GM12891 (cell line): ENCODE measurements at places on chromosomes 11 and 22.

DNA sequence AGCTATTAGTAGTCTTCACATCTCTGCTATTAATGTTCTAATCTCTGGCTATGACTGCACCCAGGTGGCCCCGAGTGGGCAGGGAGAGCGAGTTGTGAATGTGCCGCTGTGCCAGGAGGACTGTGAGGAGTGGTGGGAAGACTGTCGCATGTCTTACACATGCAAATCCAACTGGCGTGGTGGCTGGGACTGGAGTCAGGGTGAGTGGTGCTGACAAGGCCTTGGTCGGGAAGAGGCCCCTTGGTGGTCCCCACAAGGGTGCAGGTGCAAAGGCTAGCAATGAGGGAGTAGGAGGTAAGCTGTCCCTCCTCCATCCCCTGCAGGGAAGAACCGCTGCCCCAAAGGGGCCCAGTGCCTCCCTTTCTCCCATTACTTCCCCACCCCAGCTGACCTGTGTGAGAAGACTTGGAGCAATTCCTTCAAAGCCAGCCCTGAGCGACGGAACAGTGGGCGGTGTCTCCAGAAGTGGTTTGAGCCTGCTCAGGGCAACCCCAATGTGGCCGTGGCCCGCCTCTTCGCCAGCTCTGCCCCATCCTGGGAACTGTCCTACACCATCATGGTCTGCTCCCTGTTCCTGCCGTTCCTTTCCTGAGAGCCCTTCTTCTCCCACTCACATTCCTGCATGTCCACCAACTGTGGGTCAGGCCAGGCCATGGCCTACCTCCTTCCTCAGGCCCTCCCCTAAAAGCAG, 2.9 kb downstream of the IZUMO1R start:
- DNase-seq, result no peak

- DNase-seq, result peak; percentile 17
These were observed 72.4 kb downstream of the ZNRF3 start for GRCh38 chr22:28955817-28956216.

GRCh38 chr11:93525601-93526345, 17.4 kb downstream of the SMCO4 start:
- DNase-seq, result no peak

- DNase-seq, result no peak
These were observed 25.1 kb upstream of the USP47 start for GRCh38 chr11:11816511-11817314.

- no peak for DNase-seq
These were observed 117.5 kb downstream of the FEZ1 start for GRCh38 chr11:125378571-125378970.

- peak; percentile 51 for DNase-seq
These were observed 2.3 kb upstream of the IL17REL start for GRCh38 chr22:50014655-50015401.

GRCh38 chr11:27217496-27217895, 145.5 kb downstream of the CCDC34 start:
- DNase-seq, result no peak

DNA sequence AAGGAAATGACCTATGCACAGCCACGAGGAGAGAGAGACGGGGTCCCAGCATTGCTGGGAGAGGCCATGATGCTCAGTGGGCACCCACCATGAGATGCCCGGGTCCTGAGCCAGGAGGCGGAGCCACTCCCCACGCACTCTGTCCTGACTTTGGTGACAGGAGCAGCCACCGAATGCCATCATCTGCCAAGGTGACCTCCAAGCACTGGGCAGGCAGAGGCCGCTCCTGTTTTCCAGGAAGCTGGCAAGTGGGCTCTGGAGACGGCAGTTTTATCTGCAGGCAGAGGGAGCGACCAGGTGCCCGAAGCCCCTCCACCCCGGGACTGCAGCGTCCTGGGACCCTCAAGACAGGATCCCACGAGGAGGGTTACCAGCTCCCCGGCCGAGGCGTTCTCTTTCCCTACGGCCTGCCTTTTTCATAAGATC, 453.9 kb downstream of the BRD1 start:
- no peak for DNase-seq

DNA sequence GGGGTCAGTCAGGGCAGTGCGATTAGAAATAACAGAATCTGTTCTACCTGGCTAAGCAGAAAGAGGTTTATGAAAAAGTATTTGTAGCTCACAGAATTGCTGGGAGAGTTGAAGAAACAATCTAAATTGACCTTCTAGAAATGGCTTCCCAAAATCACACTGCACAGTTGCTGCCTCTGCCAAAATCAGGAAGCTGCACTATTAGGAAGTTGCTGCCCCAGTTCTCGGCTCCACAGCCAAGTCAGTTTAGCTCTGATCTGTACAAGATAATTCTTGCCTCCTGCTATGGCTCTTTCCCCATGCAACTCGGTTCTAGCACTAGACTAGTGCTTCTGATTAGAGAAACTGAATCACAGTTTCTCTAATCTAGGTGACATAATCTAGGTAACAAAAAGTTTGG, 16.0 kb upstream of the CCDC90B start:
- DNase-seq, result no peak

DNA sequence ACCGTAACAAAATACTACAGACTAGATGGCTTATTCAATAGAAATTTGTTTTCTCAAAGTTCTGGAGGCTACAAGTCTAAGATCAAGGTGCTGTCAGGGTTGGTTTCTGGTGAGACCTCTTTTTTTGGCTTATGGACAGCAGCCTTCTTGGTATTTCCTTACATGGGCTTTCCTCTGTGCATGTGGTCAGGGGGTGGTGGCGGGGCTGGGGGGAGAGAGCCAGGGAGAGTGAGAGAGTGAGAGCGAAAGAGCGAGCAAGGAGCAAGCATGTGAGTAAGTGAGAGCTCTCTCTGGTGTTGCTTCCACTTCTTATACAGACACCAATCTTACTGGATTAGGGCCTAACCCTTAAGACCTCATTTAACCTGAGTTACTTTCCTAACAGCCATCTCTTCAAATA, 181.5 kb downstream of the TMEM135 start:
- no peak for DNase-seq

DNA sequence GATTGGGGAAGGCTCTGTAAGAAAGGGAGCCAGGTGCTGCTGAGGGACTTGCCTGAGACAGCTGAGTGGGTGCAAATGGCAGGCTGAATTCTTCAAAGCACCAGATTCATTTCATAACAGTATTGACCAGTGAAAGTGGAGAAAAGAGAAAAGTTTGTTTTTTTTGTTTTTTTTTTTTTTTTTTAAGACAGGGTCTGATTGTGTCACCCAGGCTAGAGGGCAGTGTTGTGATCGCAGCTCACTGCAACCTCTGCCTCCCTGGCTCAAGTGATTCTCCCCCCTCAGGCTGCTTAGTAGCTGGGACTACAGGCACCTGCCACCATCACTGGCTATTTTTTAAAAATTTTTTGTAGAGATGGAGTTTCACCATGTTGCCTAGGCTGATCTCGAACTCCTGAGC, 494.0 kb downstream of the MIAT start:
- no peak for DNase-seq

DNA sequence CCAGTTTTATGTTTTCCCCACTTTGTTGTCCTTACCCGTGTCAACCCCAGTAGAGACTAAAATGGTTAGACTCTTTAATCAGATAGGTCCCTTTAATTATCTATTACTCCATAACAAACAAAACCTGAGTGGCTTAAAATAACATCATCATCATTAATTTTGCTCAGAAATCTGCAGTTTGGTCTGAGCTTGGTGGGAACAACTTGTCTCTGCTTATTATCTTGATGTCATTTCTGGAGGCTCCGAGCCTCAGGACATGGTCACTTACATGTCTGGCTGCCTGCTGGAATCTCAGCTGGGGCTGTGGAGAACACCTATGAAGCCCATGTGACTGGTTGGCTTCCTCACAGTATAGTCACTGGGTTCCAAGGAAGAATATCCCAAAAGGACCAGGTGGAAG, 26.7 kb downstream of the UVRAG start:
- DNase-seq, result no peak

DNA sequence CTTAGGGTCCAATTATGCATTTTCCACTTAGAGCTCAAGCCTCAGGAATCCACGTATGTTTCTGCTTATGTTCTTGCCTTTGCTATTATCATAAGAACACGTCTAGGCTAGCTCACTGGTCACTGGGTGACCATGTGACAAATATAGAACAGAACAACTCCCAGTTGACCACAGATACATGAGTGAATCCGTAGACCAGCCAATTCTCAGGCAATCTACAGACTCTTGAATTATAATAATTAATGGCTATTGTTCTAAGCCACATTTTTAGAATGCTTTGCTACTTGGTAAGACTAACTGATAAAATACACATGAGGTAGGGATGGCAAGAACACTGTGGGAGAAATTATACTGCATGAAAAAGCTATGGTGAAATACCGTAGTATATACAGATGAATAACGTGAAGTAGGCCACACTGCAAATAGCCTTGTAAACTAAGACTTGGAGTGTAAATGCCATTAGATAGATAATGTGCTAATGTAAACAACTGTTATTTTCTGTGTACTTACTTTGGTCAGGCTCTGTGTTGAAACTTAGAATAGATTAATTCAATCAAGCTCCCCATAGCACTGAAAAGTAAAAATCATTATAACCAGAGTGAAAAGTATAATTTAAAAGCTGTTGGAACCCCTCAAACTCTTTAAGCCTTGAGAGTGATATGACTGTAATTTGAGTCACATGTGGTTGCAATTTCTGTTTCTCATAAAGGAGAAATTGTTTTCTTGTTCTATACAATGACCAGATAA, 366.2 kb upstream of the CCDC179 start:
- DNase-seq, result no peak

- DNase-seq, result no peak
These were observed 21.7 kb upstream of the IFITM3 start for GRCh38 chr11:342328-342727.

DNA sequence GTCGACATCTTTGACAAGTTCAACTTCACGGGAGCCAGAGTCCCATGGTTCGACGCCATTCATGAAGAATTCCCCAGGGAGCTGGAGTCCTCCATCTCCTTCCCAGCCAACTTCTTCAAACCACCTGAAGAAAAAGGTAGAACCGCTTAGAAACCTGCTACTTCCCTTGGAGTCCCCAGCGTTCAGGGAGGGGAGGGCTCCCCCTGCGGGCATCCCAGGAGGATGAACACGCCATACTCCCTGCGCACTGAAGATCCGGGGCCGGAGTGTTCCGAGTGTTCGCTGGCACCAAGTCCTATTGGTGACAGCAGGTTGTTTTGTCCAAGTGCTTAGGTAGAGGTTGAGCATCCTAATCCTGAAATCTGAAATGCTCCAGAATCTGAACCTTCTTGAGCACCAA, 51.7 kb upstream of the PRODH start:
- DNase-seq, result no peak

GRCh38 chr11:15048616-15049015, 24.8 kb upstream of the CALCB start:
- no peak for DNase-seq

DNA sequence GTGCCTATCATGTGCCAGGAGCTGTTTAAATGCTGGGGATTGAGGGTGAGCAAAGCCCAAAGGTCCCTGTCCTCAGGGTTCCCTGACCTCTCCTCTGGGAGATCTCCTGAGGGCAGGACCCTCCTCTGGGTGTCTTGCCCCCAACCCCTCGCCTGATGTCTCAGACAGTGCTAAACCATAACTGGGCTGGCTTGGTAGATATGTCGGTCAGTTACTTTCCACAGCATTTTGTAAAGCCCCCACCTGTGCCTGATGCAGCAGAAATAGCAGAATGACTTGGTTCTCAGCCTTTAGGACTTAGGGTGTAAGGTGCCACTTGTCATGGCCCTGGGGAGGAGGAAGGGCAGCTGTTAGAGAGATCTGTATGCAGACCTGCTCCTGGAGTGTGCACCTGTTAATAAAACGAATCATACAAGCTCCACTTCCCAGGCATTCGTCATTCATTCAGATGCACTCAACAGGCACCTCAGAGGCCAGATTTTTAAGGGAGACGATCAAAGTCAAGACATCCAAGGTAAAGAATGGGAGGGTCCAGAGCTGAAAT, 88.1 kb downstream of the TP53I11 start:
- no peak for DNase-seq

- DNase-seq, result no peak
These were observed 189.3 kb downstream of the MIAT start for GRCh38 chr22:26846645-26847044.

- no peak for DNase-seq
These were observed at the start of gene BARX2 for GRCh38 chr11:129375751-129376657. Gene BARX2 (plus strand): TSS chr11:129375848. CDS start chr11:129376036, 188 bp downstream.

- no peak for DNase-seq
These were observed 323.0 kb upstream of the CCDC90B start for GRCh38 chr11:83609191-83609590.

- no peak for DNase-seq
These were observed 538.4 kb downstream of the FAM181B start for GRCh38 chr11:82195283-82195682.

- no peak for DNase-seq
These were observed 9.1 kb upstream of the TUBA8 start for GRCh38 chr22:18101536-18101935.

DNA sequence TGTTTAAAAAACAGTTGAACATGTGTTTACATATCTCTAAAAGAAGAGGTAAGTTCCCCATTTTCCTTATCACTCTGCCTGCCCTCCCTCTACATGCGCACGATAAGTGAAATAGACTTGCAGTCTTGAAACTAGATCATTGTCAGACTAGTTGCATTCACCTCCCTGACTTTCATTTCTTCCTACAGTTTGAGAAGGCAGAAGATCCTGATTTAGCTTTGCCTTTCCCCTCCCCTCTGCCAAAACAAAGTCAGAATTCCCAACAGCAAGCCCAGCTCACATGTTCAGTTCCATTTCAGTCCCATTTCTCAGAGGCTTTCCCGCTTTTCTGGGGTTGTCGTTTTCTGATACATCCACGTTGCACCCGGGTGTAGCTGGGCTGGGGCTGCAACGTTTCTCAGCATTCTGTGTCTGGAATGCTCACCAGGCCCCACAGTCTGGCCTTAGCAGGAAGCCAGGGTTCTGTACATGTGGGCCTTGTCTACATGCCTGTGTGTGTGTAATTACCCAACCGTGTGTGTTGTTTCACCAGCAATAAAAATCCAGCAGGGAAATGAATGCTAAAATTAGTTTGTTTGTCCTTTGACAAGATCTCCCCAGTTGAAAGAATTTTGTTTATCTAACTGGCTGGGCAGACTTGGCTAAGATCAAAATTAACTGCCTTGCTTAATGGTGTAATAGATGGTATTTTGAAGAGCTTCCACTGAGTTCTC, 179.2 kb downstream of the DBX1 start:
- no peak for DNase-seq

DNA sequence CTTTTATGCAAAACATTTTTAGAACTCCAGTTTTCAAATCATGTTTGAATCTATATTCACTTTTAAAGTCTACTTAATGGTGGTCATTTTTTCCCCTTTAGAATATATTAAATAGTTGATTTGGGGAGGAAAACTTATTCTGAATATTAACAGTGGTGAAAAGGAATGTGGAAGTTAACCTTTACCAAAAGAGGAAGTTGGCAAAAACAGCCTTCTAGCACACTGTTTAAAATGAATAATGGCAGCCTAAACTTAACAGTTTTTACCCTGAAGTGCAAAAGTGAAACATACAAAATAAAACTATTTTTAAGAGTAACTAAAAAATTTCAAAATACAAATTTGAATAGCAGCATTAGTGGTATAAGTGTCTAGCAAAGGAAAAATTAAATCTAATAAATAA, 86.4 kb downstream of the GRK3 start:
- DNase-seq, result no peak

DNA sequence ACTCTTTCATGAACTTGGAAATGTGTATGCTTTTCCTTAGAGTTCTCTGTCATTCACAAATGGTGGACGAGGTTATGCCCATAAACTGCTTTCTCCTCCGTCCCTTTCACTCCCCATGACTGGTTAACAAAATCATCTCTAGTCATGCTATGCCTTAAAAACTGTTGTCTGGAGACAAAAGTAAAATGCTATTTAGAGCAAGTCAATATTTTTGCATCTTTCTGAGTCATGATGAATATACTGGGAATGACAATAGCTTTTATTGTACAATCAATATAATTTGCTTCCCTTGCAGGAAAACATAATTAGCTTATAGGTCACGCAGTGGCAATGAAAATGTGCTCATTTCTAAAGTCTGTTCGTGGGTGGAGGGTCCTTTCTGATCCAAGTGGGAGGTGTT, 216.7 kb upstream of the SORL1-AS1 start:
- DNase-seq, result no peak
